CD4-positive, alpha-beta T cell (primary cell): ENCODE measurements at places on chromosomes 3 and 15. TPM values are rescaled to one million over a fixed set of nuclear protein-coding genes. Genes with fewer than 3 reads are reported as not detected.

DAZL gene
- not detected for total RNA-seq

CHCHD6 gene
- total RNA-seq = 9.3 TPM

GRCh38 chr3:78794431-78794830, 973.4 kb downstream of the ROBO1 start:
- no peak for DNase-seq

GRCh38 chr3:147099076-147099475, 307.3 kb downstream of the ZIC4 start:
- no peak for DNase-seq

DNA sequence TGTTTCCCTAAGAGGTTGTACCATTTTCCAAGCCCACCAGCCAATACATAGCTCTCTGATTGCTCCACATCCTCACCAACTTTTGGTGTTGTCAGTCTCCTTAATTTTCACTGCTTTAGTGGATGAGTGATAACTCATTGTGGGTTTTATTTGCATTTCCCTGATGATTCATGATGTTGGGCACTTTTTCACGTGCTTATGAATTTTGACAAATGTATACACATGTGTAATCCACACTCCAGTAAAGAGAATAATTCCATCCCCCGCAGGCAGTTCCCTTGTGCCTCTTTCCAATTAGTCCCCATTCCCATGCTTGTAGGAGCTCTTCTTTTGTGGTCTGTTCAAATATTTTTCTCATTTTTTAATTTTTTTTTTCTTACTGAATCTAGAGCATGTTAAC, 52.4 kb downstream of the ANP32A start:
- DNase-seq = no peak

- no peak for DNase-seq
Observed at GRCh38 chr15:63599401-63600000, 2.3 kb downstream of the FBXL22 start.

DNA sequence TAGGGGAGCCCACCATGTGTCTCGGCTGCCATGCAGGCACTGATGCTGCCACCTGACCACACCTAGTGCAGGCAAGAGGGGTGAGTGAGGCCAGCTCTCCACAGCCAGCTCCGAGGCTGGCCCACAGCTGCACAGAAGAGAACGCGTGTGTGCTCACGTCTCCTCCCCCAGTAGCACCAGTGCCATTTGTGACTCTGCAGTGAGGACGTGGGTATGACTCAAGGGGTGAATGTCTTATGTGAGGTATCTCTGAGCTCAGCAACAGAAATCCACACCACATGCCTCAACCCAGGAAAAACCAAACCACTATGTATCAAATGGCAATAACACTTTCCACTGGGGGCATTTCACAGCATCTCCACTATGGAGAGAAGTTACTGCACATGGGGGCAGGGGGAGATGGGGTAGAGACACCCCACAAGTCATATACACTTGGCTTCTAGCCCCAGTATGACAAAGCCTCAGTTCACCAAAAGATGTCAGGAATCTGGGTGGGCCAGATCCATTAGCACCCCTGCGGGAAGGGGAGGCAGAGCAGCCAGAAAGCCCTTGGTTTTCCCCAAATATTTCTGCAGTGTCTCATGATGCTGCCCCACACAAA, 87.6 kb downstream of the LRIG1 start:
- no peak for DNase-seq

NR1I2 gene
- 0.25 TPM for total RNA-seq

GRCh38 chr3:10518506-10519150, 13.2 kb upstream of the ATP2B2 start:
- no peak for DNase-seq

TJP1 gene
- total RNA-seq = not detected

GRCh38 chr3:129773691-129774663, 119.5 kb downstream of the TMCC1 start:
- no peak for DNase-seq

- DNase-seq = no peak
Observed at GRCh38 chr3:139540651-139541531, 1.3 kb upstream of the RBP1 start.

GTF2A2 gene
- total RNA-seq = 40.3 TPM

- DNase-seq = no peak
Observed at GRCh38 chr3:162628531-162628930, 1131.9 kb downstream of the OTOL1 start.

GRCh38 chr3:153599685-153600084, 437.7 kb downstream of the RAP2B start:
- DNase-seq = no peak

ARIH2 gene
- 182 TPM for total RNA-seq

DNA sequence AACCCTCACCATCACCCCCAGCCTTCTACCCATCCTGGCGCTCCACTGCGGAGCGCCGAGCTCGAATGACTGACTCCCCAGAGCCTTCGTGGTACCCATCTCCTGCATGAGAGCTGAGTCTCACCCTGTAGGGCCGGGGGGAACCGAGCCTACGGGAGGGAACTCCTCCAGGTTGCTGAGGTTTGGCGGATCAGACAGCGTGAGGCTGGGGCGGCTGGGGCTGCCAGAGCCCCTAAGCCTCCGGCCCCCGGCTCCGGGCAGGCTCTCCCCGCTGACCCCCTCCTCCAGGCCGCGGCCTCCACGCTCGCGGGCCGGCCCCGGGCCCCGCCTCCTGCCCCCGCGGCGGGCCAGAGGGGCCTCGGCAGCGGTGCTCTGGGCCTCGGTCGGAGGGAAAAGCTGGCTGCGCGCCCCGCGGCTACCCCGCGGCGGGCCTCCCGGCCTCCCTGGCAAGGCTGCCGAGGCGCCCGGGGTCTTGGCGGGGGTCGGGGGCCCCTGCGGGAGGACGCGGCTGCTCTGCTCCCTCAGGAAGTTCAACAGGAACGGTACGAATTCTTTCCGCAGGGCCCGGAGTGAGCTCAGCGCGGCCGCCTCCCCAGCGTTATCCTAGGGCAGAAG, 643 bp downstream of the CDAN1 start:
- DNase-seq = no peak

- DNase-seq = no peak
Observed at GRCh38 chr3:112848196-112848595, 1.5 kb upstream of the CD200R1L start.

DNA sequence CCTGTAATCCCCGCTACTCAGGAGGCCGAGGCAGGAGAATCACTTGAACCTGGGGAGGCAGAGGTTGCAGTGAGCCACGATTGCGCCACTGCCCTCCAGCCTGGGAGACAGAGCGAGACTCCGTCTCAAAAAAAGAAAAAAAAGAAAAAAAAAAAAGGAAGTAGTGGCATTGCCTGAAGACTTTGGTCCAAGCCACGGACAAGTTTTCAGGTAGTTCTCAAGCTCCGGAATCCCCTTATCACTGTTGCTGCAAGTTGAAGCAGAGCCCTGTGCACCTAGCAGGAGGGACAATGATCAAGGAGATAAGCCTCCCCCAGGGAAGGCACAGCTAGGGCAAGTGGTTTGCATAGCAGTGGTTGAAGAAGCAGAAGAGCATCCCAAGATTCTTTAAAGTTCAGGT, 97.6 kb downstream of the MEX3B start:
- no peak for DNase-seq

- no peak for DNase-seq
Observed at GRCh38 chr3:108623504-108623903, 34.0 kb downstream of the DZIP3 start.

CEMIP gene
- total RNA-seq = not detected
